ENCODE measurements at places on chromosomes 6 and 20. TPM values are rescaled to one million over a fixed set of nuclear protein-coding genes. Genes with fewer than 3 reads are reported as not detected.

Gene POU5F1
- total RNA-seq, result 1.3 TPM

Gene WASF1
- total RNA-seq, result 0.74 TPM

GRCh38 chr6:137660296-137660731 is 166.1 kb upstream of the OLIG3 start:
- no peak for DNase-seq

- no peak for DNase-seq
Observed at GRCh38 chr6:38824243-38824894, 109.3 kb downstream of the DNAH8 start.
